ENCODE measurements at places on chromosomes 12 and 14. TPM values are rescaled to one million over a fixed set of nuclear protein-coding genes. Genes with fewer than 3 reads are reported as not detected.

The NUAK1 gene
- total RNA-seq, result 31.5 TPM

The KRT6C gene
- total RNA-seq, result 19.3 TPM

The CMA1 gene
- total RNA-seq, result not detected

The REP15 gene
- total RNA-seq, result 3.0 TPM

The GDF3 gene
- total RNA-seq, result not detected

The BATF gene
- total RNA-seq, result not detected

The SLC7A7 gene
- 14.2 TPM for total RNA-seq

The STAC3 gene
- total RNA-seq, result 310 TPM

The BICD1 gene
- total RNA-seq, result 14.0 TPM

The MYBPC1 gene
- 2,862 TPM for total RNA-seq

The BEGAIN gene
- 3.3 TPM for total RNA-seq

DNA sequence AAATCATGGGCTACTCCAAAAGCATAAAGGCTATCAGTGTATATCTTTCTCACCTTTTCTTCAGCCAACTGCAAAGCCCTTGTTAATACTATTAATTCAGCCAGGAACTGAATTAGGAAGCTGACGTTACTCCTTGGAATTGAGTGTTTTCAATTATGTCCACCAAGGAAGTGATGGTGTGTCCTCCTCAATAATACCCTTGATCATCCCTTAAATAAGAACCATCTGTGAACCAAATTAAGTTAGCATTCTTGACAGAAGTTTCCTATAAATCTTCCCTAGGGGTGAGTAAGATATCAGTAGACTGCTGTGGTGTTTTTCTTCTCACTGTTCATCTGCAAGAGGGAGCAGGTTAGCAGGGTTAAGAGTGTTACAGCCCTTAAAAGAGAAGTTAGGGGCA, 252.3 kb upstream of the AVPR1A start:
- DNase-seq, result no peak

DNA sequence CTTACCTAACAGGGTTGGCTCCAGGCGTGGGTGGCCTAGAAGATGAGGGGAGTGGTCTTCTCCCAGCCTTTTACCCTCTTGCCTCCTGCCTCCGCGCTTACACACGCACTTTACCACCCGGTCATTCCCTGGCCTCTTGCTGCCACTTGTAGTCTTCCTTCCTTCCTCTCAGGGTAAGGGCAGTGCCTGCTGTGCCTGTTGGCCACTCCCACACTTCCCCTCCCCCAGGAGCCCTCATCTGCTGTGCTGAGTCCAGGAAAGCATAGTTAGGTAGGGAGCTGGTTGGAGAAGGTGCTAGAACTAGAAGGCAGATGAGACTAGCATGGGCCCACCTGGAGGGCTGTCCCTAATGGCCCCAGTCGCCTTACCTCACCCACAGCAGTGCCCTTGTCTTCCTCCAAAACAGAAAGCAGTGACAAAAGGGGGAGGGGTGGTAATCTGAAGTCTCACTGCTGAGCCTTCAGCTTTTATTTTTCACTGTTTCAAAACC, 54.3 kb upstream of the SRSF5 start:
- DNase-seq, result peak; percentile 59

DNA sequence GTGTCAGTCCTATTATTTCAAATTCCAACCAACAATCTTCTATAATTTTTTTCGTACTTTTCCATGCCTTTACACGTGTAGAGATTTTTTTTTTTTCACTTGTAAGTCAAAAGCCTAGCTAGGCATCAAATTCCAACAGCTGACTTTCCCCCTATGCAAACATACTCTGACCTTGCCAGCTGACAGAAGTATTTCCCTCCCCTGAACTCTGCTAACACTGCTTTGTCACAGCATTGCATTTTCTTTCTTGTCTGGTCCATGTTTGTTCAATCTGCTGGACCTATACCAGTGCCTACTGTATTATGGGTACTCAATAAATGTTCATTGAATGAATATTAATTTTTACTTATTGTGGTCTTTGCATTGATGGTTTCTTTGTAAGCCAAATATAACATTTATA, 435.3 kb upstream of the GARIN6 start:
- DNase-seq, result no peak

DNA sequence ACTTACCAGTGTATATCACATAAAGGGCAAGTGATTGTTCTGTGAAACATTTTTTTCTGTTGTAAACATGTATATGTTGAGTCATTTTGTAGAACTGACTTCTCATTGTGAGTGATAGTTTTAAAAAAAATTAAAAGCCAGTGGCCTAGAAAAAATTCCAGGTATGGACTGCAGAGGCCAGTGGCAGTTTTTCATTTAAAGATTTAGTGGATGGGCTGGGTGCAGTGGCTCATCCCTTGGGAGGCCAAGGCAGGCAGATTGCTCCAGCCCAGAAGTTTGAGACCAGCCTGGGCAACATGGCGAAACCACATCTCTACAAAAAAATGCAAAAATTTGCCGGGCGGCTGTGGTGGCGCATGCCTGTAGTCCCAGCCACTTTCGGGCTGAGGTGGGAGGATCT, 84.7 kb upstream of the MDM1 start:
- DNase-seq, result no peak

GRCh38 chr14:54299410-54300363, 97.1 kb upstream of the CDKN3 start:
- DNase-seq, result peak; percentile 26

DNA sequence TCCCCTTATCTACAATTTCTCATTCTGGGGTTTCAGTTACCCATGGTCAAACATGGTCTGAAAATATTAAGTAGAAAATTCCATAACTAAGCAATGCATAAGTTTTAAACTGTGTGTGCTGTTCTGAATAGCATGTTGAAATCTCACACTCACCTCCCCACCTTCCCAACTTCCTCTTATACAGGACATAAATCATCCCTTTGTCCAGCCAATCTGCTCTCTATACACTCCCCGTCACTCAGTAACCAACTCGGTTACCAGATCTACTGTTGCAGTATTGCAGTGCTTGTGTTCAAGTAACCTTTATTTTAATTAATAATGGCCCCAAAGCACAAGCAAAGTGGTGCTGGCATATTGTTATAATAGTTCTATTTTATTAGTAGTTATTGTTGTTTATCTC, 420.5 kb downstream of the GXYLT1 start:
- no peak for DNase-seq

GRCh38 chr12:8449355-8449859, 6.4 kb upstream of the CLEC6A start:
- peak; percentile 46 for DNase-seq

DNA sequence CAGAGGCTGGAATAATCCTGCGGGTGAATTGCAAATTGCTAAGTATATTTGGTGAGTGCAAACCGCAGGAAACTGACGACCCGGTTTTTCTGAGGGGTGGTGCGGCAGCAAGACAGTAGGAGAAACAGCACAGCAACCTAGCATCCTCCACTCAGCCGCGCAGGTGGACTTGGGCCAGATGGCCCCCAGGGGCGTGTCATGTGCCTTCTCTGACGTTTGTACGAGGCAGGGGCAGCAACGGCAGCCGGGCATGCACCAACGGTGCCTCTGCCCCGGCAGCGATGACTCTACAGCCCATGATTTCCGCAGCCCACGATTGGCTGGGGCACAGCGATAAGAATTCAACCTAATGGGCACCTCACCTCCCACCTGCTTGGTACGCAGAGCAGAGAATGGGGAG, 11.1 kb upstream of the CLEC2A start:
- no peak for DNase-seq

GRCh38 chr14:93683226-93683625, 105.1 kb downstream of the PRIMA1 start:
- DNase-seq, result peak; percentile 58

- no peak for DNase-seq
These were observed 82.8 kb upstream of the BCL2L14 start for GRCh38 chr12:11987901-11988300.

- DNase-seq, result no peak
These were observed 1196.3 kb upstream of the TMEM132C start for GRCh38 chr12:127070515-127071157.

DNA sequence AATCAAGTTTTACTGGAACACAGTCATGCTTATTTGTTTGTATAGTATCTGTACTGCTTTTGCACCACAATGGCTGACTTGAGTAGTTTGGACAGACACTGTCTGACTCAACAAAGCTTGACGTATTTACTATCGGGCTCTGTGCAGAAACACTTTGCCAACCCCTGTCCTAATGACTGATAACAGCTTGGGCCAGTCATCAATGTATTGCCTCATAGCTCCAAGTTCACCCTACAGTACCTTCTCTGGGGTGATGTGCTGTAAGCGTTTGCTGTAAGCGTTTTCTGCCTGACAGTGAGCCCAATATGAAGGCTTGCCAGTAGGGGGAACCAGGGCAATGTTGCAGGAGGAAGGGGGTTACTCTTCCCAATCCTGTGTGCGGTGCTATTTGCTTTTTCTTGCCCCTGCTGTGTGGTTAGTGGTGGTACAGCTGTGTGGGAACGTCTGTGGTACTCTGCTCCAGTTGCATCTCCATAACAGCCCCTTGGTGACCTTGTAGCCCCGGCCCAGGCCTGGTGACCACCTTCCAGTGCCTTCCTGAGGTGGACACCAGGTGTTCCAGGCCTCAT, 5.4 kb upstream of the CCDC177 start:
- DNase-seq, result peak; percentile 47

- no peak for DNase-seq
These were observed 119.6 kb downstream of the DERA start for GRCh38 chr12:16030744-16031143.

DNA sequence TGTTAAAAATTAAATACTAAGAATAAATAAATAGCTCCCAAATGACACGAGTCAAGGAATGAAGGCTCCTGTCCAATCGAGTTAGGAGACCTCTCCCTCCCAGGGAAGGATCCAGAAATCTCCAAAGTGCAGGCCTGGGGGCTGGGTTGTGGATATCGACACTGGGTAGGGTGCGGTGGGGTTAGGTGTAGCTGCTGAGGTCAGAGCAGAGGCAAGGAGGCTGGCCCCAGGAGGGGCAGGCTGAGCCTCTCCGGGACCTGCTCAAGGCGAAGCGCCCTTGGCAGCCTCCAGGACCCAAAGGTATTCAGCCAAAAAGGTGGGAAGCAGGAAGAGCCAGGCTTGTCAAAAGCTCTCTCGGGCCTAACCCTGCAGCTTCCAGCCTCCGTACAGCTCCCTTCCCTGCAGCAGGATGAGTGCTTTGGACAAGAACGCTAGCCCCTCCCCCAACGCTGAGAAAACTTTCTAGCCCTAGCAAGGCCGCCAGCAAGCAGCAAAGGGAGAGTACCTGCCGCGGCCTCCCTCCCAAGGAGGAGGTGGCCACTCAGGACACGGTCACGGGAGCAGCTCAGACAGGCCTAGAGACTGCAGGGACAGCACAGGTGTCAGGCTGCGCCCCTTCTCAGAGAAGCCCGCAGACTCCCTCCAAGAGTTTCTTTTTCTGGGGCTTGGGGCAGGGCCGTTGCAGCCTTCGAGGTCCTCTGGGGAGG, 3.7 kb upstream of the PNMA1 start:
- DNase-seq, result peak; percentile 75

- DNase-seq, result no peak
These were observed 10.2 kb upstream of the MYL6B start for GRCh38 chr12:56141946-56142784.

- DNase-seq, result no peak
These were observed 66.0 kb downstream of the DNAH10 start for GRCh38 chr12:123828120-123828519.

DNA sequence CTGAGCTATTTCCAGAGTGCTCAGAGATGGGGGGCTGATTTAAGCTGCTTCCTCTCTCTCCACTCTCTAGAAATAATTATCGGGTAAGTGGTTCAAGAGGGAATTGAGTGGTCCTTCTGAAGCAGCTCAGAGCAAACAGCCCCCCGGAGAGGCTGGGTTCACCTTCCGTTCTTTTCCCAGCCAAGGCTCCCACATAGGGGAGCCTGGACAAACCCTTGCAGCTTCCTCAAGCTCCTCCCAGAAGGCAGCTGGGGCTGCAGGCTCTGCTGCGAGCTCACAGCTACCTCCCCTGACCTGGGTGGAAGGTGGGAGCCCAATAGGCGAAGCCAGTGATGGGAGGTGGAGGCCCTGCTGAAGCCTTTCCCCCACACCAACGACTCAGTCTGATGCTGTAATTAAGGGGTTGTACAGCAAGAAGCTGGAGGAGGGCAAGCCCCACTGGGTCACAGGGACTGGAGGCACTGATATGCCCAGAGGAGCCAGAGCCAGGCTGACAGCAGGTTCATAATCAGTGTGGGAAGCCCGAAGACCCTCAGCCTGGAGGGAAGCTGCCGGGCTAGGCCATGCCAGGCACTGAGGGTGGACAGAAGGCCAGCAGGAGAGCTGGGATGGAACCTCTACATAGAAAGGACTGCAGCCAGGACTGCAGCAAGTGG, 52.4 kb downstream of the ARL6IP4 start:
- no peak for DNase-seq

- DNase-seq, result peak; percentile 41
These were observed 256.3 kb upstream of the SFSWAP start for GRCh38 chr12:131454418-131455217.

DNA sequence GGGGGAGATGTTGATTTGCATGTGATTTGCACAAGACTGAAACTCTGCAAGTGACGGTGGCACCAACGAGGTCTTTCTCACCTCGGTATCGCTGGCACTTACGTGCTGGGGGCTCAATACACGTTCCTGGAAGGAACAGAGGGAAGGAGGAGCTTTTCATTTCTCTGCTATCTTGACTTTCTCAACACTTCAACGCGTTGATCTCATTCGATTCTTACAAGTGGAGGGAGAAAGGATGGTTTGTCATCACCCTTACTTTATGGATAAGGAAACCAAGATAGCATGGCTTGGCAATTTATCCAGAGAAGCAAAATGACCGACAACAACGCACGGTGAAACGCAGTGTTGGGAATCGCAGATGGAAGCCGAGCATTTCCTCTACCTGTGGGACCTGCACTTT, 87.3 kb upstream of the RFLNA start:
- DNase-seq, result no peak

- DNase-seq, result no peak
These were observed 10.3 kb upstream of the PRPH start for GRCh38 chr12:49284672-49285071.

GRCh38 chr12:10197879-10198278, 14.8 kb upstream of the GABARAPL1 start:
- DNase-seq, result no peak

GRCh38 chr12:120833849-120834248, 70.3 kb downstream of the SPPL3 start:
- no peak for DNase-seq

DNA sequence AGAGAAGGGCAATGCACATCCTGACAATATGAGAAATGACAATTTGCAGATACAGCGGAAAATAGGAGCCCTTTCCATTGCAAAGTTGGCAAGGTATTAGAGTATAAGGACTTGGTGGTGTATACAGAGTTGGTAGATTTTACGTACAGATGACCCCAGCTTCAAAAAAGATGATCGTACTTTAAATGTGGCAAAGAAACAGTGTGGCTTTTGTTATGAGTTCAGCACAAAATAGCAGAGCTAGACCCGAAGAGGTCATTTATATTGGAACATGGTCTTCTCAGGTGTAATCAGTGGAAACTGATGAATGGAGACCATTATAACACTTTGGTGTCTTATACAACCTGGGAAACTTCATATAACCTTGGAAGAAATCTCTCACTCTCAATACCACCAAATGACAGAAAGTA, 2.3 kb downstream of the CLEC2B start:
- no peak for DNase-seq

GRCh38 chr14:105151838-105152793, 16.5 kb downstream of the JAG2 start:
- peak; percentile 82 for DNase-seq

- peak; percentile 65 for DNase-seq
These were observed 48.5 kb downstream of the ADGRD1 start for GRCh38 chr12:131002216-131002631.

Measured in tongue (tissue), 3 donors.